Activated naive CD4-positive, alpha-beta T cell treated with anti-CD3 and anti-CD28 coated beads for 36 hours (primary cell): ENCODE measurements at places on chromosomes 5 and 9. TPM values are rescaled to one million over a fixed set of nuclear protein-coding genes. Genes with fewer than 3 reads are reported as not detected.

The F12 gene
- 5.4 TPM for total RNA-seq

The ROR2 gene
- not detected for total RNA-seq

The SEMA4D gene
- total RNA-seq: 160 TPM

The MYO10 gene
- 0.05 TPM for total RNA-seq

The PIP5KL1 gene
- 1.8 TPM for total RNA-seq

The ADAMTSL1 gene
- total RNA-seq: not detected

The OGN gene
- total RNA-seq: not detected

The PCDHGA1 gene
- not detected for total RNA-seq

The SOX30 gene
- total RNA-seq: 0.36 TPM

The TNC gene
- 0.05 TPM for total RNA-seq
